ENCODE measurements at places on chromosomes 12 and 14.

- DNase-seq = peak; percentile 25
Measured at GRCh38 chr12:102061096-102061559, 663 bp downstream of the WASHC3 start.

DNA sequence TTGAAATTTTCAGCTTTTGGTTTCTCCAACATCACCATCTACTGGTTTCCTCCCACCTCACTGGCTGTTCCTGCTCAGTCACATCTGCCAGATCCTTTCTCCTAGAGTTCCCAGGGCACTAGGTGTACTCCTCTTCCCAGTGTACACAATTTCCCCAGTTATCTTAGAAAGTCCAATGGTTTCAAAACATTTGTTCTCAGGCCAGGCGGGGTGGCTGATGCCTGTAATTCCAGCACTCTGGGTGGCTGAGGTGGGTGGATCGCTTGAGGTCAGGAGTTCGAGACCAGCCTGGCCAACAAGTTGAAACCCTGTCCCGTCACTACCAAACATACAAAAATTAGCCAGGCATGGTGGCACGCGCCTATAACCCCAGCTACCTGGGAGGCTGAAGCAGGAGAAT is 60.7 kb downstream of the SPPL3 start:
- no peak for DNase-seq

- peak; percentile 53 for DNase-seq
Measured at GRCh38 chr12:131642101-131642540, 68.8 kb upstream of the SFSWAP start.

- no peak for DNase-seq
Measured at GRCh38 chr12:107025671-107026070, 38.7 kb upstream of the MTERF2 start.

DNA sequence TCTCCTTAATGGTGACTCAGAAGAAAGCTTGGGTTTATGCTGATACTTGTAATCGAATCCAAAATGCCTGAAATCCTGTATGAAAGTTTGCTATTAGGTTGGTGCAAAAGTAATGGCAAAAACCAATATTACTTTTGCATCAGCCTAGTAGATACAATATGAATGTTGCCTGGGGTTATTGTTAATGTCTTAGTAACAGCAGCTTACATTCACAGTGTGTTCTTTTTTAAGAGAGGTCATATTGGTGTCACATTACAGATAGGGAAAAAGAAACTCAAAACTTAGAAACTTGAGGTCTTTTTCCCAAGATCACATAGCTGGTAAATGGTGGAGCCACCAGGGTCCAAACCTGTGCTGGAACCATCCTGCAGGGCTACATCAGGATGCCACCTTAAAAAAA is 25.2 kb downstream of the SRGAP1 start:
- DNase-seq = no peak

GRCh38 chr12:89366676-89367364 is 14.5 kb upstream of the DUSP6 start:
- no peak for DNase-seq

- DNase-seq = no peak
Measured at GRCh38 chr12:21992823-21993222, 51.6 kb upstream of the ABCC9 start.

GRCh38 chr14:92677087-92677668 is 71.2 kb downstream of the LGMN start:
- DNase-seq = peak; percentile 92
